ENCODE measurements at places on chromosomes 4 and X. TPM values are rescaled to one million over a fixed set of nuclear protein-coding genes. Genes with fewer than 3 reads are reported as not detected.

Gene RGN
- not detected for polyA plus RNA-seq

Gene JCHAIN
- polyA plus RNA-seq, result 0.17 TPM

- no peak for DNase-seq
Measured at GRCh38 chr4:181503687-181504390, 739.4 kb upstream of the TENM3 start.

GRCh38 chr4:147969573-147970385 is 237.9 kb downstream of the ARHGAP10 start:
- no peak for DNase-seq

DNA sequence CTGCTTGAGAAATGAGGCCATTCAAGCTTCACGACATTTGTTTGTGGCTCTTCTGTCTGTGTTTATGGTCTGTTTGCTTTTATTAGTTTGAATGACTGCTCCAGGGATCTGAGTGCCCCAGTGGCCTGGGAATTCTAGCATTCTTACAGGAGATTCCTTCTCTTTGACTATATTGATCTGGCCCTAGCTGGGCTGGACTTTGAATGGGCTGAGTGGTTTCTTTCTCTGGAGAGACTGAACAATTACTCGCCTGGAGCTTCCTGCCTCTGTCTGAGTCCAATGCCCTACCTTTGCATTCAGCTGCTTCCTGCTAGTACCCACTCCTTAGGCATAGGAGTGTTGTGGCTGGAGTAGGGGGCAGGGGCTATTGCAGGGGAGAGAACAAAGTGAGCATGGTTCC is 51.2 kb upstream of the EDA start:
- DNase-seq, result no peak

DNA sequence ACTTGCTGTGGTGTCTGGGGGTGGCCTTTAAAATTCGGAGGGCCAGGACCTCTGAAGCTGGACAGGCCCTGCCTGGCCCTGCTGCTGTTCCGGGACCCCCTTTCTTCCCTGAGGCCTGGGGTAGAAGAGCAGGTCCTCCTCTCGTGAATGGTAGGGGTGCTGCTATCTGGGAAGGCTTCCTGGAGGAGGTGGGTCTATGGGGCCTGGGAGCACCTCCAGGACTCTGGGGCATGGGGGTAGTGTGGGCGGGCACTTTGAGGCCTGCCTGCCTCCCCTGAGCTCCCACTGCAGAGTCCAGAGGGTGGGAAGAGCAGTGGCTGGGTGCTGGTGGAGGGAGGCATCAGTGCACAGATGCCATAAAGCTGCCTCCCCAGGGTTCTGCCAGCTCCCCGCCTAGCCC is 4.9 kb upstream of the MXD4 start:
- no peak for DNase-seq

DNA sequence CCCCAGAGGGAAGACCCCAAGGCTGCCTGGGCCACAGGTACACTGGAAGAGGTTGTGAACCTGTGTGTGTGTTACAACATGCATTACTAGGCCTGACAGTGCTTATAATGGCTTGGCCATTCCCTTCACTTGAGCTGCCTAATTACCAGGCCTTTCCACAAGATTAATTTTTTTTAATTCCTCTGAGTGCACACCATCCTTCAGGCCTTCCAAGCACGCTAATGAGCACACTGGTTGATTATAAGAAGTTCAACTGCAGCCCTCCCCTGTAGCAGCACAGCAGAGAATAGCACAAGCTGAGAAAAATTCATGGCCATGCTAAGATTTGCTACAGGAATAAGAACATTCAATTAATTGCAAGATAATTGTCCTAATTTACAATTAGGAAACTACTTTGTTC is 2.2 kb upstream of the SUPT20HL2 start:
- no peak for DNase-seq
